ENCODE measurements at places on chromosomes 1 and 21. TPM values are rescaled to one million over a fixed set of nuclear protein-coding genes. Genes with fewer than 3 reads are reported as not detected.

DNA sequence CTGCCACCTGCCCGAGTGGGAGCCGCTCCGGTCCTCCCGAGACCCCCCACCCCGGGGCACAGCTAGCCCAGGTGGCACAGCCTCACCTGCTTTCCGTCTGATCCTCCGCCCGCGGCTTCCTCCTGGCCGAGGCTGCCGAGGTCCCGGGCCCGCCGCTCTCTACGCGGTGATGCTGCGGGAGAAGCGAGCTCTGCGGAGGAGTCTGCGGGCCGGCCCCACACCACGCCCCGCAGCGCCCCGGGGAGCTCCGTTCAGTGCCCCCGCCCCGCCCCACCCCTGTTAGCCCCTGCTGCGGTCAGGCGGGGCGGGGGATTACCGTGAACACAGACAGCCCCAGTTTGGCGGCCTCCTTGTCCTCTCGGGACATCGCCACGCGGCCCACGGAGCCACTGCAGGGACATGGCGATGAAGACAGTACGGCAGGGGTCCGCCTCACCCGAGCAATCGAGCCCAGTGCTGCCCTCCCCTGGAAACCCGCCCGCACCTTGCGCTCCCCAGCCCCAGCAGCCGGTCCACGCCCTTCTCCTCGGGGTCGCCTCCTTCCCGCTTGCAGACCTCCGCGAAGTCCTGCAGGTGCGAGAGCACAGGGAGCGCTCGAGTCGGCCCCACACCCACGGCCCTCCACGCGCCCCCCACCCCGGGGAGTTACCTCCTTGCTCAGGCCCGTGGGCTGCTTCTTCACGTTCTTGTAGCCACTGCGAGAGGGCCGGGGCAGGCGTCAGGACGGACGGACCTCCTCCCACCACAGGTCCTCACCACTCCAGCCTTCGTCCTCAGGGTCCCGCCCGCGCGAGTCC, 933 bp downstream of the C1orf35 start:
- no peak for DNase-seq

GRCh38 chr1:19617376-19617775, 26.7 kb upstream of the NBL1 start:
- no peak for DNase-seq

DNA sequence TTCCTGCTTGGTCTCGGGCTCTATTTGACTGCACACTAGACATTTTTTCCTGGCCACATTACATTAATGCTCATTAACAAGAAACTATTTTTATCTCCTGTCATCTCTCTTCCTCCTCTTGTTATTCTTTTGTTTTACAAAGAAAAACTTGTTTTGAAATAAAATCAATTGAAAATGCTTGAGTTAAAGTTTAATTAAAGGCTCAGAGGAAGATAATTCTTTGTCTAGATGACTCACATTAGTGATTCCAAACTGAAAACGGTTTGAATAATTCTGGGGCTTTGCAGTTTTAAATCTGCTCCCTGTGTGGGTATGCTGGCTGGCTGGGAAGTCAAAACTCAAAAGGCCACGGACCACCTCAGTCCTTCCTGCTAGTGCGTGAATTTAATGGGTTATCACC, 29.6 kb downstream of the RGS5 start:
- no peak for DNase-seq

DNA sequence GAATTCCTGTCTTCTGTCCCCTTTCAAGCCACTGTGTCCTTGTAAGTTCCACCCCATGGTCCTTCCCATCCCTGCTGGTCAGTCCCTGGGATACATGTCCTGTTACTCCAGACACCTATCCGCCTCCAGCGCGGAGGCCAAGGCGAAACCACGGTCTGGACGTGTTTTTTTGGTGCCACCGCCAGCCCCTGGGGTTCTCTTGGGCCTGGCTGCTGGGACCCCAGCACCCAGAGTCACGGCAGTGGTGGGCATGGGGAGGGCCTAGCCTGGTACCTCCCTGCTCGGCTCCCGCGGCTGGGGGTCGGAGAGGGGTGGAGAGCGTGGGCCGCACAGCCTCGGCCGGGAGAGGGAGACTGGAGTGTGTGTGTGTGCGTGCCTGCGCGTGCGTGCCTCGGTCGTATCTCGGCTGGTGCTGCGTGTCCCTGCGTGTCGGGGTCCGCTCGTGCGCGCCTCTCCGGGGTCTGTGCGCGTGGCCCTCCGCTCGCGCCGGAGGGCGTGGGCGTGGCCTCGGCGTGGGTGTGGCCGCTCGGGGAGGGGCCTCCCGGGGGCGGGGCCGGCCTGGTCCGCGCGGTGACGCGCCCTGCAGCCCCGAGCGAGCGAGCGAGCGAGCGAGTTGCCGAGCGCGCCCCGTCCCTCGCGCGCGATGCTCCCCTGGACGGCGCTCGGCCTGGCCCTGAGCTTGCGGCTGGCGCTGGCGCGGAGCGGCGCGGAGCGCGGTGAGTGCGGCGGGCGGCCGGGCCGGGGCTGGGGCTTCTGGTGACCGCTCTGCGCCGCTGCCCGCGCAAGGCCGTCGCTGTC, at the start of gene VWA1:
Gene VWA1, plus strand, starts transcription at position 585 of the 798 bp plus-strand sequence. Its CDS starts 59 bp downstream, at position 644.
- no peak for DNase-seq

- DNase-seq: no peak
Observed at GRCh38 chr1:44624268-44624901, 49.9 kb downstream of the TMEM53 start.

Gene PLA2G2C
- not detected for total RNA-seq

Gene APCS
- total RNA-seq: not detected

All from HFFc6 (cell line).